Suppressor macrophage (primary cell): ENCODE measurements at places on chromosomes 16 and 17.
A peak's percentile ranks its signal among the peaks of the same experiment; 100 is the strongest.

DNA sequence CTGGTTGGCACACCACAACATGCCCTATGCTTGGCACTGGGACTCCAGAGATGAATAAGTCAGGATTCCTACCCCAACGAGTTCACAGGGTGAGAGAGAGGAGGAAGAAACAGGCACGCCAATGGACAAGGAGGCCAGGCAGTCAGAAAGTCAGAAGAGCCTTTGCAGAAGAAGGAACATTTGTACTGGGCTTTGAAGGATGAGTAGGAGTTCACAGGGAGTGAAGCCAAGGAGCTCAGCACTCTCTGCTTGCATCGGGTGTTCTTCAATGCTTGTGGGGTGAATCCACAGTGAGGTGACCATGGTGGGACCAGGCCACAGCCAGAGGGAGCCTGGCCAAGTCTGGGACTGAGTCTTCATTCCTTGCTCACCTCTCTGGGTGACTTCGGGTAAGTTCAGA lies 47.5 kb downstream of the AIPL1 start:
- DNase-seq: no peak

- DNase-seq: peak; percentile 82
Measured at GRCh38 chr17:68011199-68011665, 15.0 kb upstream of the C17orf58 start.

DNA sequence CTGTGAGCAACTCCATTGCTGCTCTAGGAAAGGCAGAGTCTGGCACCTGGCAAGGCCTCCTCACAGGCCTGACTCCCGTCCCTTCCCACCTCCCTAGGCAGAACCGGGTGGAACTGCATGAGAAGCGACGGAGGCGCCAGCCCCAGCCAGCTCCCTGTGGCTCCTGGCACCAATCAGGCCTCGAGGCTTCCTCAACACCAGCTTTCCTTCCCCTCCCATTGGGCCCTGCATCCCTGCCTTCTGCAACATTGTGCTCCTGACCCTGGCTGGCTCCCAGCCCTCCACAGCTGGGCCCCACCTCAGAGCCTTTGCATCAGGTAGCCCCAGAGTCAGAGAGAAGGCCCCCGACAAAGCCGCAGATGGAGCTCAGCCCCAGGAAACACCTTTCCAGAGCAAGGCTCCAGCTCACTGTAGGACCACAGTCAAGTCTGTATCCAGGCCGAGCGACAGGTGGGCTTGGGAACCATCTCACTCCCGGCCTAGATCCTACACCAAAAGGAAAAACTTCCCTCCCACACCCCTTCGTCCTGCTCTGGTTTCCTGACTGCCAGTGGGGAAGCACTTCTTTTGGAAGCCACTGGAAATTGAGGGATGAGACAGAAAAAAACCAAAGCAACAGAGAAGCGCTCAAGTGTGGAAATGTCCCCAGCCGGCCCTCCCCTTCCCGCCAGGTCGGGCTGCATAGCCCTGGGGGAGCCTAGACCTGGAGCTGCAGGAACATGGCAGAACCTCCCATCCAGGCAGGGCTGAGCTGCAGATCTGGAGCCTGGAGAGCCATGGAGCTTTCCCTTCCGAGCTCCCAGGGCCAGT lies 31.0 kb downstream of the LRRC75A start:
- no peak for DNase-seq

- no peak for DNase-seq
Measured at GRCh38 chr17:27914382-27914781, 21.2 kb upstream of the LYRM9 start.

- no peak for DNase-seq
Measured at GRCh38 chr17:28460901-28461300, 12.5 kb upstream of the SLC13A2 start.

DNA sequence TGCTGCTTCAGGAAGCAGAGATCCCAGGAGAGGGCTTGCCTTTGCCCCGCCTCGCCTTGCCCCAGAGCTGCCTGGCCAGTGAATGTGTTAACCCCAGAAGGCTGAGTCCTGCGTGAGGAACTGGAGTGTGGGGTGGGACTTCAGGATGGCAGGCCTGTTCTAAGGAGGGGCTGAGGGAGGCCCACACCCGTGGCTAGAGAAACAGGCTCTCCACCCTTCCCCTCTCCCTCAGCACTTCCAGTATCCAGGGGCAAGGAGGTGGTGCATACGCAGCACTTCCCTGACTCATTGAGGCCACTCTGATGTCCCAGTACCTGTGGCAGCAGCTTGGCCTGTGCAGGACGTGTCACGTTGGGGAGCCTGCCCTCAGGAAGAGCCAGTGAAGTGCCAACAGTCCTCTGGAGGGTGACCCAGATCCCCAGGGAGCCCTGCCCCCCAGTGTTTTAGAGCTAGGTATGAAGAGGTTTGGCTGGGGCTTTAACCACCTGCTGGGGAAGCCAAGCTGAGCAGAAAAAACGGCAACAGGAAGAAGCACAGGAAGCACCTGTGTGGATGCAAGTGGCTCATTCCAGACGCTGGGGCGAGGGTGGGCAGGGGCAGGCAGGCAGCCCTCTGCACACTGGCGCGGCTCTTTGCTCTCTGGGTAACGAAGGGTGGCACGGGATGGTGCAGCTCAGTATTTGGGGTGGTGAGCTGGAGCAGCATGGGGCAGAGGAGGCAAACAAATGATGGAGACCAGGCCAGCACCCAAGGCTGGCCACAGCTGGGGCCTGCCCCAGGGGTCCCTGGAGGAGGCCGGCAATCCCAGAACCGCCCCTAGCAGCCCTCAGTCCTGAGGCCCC lies 14.7 kb upstream of the CTCF start:
- DNase-seq: no peak

DNA sequence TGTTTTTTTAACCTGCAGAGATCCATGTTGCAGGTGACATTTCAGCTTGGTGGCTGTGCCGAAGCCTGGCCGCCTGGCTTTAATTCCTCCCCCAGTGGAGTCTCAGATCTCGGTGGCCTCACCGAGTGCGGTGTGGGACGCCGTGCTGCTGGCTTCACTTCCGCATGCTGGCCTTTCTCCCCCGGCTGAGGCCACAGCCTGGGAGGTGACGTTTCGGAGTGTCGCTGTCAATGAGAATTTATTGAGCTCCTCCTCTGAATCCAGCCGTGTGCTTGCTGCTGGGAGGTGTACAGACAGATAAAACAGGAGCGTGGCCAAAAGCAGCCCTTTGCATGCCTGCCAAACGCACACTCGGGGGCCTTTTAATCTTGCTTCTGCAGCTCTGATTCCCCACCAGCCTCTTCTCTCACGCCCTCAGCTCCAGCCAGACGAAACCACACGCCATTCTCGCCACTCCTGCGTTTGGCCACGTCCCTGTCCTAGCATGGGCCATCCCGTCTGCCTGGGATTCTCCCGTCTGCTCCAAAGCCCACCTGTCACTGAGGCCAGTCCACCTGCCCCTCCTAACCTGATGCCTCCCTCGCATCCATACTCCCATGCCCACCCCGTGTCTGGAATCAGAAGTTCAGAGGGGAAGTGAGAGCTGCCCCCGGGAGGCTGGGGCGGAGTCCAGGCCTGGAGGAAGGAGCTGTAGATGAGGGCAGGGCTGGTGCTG lies 3.6 kb downstream of the GSE1 start:
- peak; percentile 88 for DNase-seq

GRCh38 chr17:27558842-27559505 lies 72.0 kb upstream of the LGALS9 start:
- DNase-seq: peak; percentile 30

GRCh38 chr16:78607022-78607421 lies 507.6 kb downstream of the WWOX start:
- DNase-seq: no peak

DNA sequence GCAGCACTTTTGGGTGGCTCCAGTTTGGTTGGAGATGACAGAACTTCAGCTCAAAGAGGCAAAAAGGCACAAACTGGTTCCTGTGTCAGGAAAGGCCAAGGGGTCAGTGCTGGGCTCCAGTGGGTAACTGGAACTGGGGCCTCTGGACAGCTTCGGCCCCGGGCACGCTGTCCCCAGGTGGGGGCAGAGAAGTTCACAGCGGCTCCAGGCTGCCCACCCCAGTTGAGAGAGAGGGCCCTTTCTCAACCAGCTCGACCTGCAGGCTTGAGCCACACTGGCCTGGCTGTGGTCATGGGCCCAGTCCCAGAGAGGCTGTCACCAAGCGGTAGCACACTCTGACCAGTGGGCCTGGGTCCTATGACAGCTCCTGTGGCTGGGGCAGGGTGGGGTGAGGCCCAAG lies 24.5 kb downstream of the ADCY7 start:
- no peak for DNase-seq

- no peak for DNase-seq
Measured at GRCh38 chr16:77330332-77331042, 104.3 kb downstream of the ADAMTS18 start.

DNA sequence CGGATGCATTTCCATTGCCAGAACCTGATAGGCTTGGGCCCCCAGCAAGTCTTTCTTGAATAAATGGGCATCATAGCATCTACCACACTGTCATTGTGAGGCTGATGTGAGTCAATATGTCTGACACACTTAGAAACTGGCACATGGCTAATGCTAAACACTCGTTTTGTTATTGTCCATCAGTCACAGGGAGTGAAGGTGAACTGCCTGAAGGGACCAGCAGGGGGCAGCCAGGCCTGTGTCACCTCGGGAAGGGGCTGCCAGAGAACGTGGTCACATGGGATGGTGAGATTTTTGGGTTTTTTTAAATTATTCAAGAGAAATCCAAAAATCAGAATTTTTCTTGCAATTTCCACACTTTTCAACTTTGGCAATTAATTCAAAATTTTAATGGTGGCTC lies 831 bp upstream of the RCVRN start:
- peak; percentile 73 for DNase-seq

DNA sequence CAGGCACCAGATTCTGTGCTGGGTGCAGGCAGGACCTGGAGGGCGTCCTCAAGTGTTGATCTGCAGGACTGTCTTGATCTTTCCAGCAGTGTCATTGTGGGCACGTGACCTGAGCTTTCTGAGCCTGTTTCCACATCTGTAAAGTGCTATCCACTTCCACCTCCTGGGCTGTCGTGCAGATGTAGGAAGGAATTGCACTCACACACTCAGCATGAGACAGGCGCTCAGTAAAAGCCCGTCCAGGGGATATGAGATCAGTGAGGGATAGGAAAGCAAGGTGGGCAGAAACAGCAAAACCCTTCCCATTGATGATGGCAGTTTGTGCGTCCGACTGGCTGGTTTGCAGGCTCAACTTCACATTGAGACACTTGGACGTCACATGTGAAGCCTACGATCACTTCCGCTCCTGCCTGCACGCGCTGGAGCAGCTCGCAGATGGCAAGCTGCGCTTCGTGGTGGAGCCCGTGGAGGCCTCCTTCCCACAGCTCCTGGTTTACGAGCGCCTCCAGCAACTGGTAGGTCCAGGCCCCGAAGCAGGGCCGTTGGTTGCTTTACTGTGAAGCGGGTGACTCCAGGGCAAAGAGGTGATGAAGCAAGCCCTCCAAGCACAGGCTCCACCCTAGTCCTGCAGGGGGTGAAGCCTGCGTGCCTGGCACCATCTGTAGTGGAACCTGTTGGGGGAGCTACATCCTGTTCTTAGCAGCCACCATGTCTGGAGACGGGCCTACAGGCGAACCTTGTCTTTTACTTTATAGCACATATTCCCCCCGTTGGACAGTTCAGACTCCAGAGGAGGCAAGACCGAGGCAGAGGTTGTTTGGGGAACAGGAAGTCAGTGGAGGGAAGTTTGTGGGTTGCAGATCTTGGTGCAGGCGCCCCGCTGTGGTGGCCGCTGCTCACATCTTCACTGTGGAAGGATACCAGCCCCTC lies 23.0 kb downstream of the METTL22 start:
- peak; percentile 84 for DNase-seq

DNA sequence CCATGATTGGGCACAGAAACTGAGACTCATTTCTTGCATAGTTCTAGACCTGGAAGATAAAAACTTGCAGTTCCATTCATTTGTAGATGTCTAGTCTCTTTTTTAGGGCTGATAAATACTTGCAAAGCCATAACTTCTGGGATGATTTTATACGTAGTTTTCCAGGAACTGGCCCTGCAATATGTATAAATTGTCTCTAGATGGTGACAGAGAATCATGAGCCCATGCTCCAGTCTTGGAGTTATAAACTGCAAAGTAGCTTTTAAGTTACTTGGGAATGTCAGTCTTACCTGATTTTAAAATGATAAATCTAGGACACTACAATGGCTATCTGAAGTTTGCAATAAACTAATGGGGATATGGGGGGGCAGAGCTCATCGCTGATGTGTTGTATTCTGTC lies 3.0 kb upstream of the ADAMTS18 start:
- DNase-seq: no peak

GRCh38 chr16:17276010-17276530 lies 194.7 kb downstream of the XYLT1 start:
- no peak for DNase-seq

DNA sequence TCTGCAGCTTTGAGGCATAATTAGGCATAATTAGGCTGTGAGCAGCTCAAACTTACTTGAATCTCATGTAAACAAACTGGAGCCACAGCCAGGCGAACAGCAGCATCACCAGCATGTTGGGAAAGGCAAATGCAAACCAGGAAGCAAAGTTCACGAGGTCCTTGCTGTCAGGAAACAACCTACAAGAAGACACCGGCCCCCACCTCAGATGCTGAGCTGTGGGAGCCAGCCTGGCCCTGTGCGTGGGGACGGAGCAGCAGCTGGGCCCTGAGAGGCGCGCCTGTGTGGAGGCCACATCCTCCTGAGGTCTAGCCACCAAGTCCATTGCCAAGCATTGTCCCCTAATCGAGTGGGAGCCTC lies 12.2 kb downstream of the SLC13A5 start:
- DNase-seq: no peak

- no peak for DNase-seq
Measured at GRCh38 chr17:73045724-73046123, 46.8 kb downstream of the SLC39A11 start.

- DNase-seq: peak; percentile 81
Measured at GRCh38 chr17:77332981-77333685, 192.4 kb downstream of the SEC14L1 start.

DNA sequence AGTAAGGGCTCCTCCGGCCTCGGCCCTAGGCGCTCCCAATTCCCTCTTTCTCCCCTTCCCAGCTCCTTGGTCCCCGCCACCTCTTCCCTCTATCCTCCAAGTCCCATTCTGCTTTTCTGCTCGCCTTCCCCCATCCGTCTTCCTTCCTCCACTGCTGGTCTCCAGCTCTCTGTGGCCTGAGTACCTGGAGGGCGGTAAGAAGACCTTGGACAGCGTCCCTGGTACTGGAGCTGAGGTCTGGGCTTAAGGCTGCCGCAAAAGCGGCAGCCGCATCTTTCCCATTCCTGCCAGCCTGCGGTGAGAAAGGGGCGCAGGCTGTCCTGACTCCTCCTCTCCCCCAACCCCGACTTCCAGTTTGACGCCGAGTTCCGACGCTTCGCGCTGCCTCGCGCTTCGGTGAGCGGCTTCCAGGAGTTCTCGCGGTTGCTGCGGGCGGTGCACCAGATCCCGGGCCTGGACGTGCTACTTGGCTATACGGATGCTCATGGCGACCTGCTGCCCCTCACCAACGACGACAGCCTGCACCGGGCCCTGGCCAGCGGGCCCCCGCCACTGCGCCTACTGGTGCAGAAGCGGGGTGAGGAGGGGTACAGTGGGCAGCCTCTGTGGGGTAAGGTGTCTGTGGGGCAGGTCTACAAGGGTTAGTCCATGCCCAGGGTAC lies 471 bp downstream of the PARD6A start:
- DNase-seq: no peak
